Mesenchymal stem cell (in vitro differentiated cells and primary cell): ENCODE measurements at places on chromosomes 2 and 18.
A peak's percentile ranks its signal among the peaks of the same experiment; 100 is the strongest.

DNA sequence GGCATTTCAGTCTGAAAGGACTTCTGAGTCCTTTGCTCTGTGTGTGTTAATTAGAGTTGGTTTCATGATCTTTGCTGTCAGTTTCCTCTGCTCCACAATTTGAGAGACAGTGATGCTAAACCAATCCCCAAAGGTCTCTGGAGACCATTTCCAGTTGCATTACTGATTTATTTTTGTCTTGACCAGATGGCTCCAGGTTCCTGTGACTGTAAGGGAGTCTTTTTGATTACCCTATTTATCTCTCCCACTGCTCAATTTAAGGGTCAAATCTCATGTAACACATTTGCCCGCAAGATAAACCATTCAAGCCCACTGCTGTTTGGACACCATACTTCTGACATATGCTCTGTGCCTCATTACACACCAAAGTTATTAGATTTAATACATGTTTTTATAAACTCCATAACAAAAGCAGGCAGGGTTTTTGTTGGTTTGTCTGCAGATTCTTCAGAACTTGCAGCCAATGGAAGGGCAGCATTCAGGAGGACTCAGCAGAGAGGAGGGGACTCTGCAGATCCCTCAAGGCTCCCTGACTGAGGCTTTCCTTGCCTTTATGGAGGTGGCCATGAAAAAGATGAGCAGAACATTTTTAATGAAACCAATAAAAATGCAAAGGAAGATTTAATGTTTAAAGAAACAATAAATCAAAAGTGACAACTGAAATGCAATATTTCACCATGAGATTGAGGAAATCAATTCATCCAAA lies 889.3 kb upstream of the CELF4 start:
- no peak for DNase-seq

- DNase-seq: no peak
Measured at GRCh38 chr2:85787282-85787980, 33.6 kb downstream of the ATOH8 start.

GRCh38 chr2:12514631-12515437 lies 201.9 kb upstream of the TRIB2 start:
- DNase-seq: peak; percentile 61

DNA sequence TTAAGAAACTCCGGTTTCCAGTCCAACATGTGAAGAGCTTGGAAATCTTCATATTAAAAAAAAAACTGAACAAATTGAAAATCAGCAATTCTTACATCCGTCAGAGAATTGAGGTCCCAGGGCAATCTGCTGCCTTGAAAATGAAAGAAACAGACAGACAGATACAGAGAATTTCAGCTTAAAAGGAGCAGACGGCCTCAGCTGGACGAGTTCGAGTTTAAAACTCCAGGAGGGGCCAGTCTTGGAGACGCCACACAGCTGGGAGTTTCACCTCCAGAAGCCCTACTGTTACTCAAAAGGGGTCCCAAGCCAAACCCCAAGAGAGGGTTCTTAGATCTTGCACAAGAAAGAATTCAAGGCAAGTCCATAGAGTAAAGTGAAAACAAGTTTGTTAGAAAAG lies 226.5 kb upstream of the ARL4C start:
- no peak for DNase-seq
